ENCODE measurements at places on chromosomes 3 and 15. TPM values are rescaled to one million over a fixed set of nuclear protein-coding genes. Genes with fewer than 3 reads are reported as not detected.

TM4SF1 gene
- 1,260 TPM for total RNA-seq

GTF2A2 gene
- total RNA-seq: 185 TPM

TNFSF10 gene
- 0.15 TPM for total RNA-seq

EXD1 gene
- total RNA-seq: not detected
